ENCODE measurements at places on chromosomes 7 and 10. TPM values are rescaled to one million over a fixed set of nuclear protein-coding genes. Genes with fewer than 3 reads are reported as not detected.

DNA sequence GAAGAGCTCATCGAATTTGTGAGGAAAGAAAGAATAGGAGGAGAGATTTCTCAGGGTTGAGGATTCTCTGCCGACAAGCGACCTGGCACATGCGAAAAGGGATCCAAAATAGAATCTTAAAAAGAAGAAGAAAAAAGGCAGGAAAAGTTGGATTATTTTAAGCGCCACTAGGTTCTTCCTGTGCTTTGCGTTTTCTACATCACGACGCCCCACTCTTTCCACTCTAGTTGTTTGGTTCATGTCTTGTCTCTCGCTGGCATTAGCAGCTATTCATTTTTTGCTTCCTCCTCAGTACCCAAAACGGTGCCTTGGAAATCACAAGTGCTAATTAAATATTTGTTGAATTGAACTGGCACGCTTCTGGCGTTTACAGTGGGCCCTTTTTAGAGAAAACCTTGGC lies 674 bp upstream of the FRA10AC1 start:
- DNase-seq, result no peak

GRCh38 chr7:21383227-21384220 lies 44.4 kb upstream of the SP4 start:
- DNase-seq, result no peak

GRCh38 chr7:117809958-117810357 lies 63.3 kb downstream of the CTTNBP2 start:
- no peak for DNase-seq

MINDY4 gene
- 6.3 TPM for total RNA-seq

DNA sequence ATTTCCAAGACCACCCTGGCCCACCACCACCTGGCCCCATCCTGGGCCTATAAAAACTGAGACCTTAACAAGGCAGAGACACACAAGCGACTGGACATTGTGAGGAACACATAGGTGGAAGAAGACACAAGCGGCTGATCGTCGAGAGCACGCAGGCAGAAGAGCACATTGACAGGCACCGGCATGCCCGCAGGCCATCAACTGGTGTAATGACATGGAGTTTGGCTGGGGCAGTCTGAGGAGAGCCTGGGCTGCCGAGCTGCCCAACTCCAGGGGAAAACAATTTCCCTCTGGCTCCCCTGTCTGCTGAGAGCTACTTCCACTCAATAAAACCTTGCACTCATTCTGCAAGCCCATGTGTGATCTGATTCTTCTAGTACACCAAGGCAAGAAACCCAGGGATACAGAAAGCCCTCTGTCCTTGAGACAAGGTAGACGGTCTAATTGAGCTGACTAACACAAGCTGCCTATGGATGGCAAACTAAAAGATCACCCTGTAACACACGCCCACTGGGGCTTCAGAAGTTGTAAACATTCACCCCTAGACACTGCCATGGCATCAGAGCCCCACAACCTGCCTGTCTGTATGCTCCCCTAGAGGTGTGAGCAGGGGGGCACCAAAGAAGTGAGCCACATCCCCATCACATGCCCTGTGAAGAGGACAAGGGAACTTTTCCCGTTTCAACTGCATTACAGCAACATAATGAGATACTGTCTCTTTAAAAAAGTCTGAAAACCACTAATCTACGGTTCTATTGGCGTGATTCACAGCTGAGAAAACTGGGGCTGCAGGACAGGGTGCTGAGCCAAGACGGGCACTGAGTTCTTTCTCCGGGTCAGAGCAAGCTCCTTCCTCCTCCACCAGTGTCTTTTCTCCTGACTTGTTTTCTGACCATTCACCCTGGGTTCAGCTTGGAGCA lies 18.5 kb upstream of the TNS3 start:
- no peak for DNase-seq

TCF7L2 gene
- total RNA-seq, result 34.4 TPM

Measured in chondrocyte (in vitro differentiated cells).